ENCODE measurements at places on chromosomes 3 and 15. TPM values are rescaled to one million over a fixed set of nuclear protein-coding genes. Genes with fewer than 3 reads are reported as not detected.

Gene ANKRD63
- not detected for total RNA-seq

- peak; percentile 68 for DNase-seq
Measured at GRCh38 chr3:184366619-184367289, 5.2 kb downstream of the POLR2H start.

DNA sequence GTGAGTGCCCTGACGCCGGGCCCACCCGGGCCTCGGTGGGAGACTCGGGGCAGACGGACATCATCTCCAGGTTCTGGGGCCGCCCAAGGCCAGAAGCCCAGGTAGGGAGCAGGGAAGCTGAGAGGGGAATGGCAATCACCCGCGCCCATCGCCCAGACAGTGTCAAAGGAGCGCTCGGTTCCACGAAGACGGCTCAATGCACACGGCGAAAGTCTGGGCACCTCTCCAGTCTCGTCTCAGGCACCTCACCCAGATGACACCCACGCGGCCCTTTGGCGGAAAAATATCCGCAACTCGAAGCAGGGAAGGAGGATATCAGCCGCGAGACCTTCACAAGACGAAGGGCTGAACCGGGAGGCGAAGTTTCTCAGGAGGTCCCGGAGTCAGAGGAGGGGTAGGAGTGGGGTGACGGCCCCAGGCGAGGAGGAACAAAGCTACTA, 916 bp downstream of the IL17RD start:
- DNase-seq = peak; percentile 47

DNA sequence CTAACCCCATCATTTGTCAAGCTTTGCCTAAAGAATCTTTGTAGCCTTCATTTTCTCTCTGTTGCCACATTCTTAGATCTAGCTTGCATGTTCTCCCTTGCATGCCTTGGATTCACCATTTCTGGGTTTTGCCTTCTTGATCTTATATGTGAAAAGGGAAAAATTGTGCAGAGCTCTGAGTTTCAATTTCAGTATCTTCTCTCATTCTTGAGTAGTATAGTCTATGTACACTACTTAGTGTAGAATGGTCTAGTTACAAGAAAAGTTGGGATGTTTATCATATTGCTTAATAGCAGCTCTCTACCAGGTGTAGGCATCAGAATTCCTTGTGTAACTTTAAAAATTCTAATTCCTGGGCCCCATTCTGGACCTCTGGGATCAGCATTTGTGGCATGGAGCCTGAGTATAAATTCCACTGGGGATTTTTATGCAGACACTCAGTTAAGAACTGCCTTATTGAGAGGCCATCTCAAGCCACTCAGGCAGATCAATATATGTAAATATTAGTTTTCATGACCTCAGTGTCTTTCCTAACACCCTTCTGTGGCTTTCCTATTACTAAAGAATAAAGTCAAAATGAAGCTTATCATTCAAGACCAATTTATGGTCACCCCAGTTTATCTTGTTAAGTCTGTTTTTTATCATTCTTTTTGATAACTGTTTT, 23.4 kb downstream of the GTF2E1 start:
- no peak for DNase-seq

- no peak for DNase-seq
Measured at GRCh38 chr3:125191730-125192129, 20.8 kb downstream of the SLC12A8 start.

- DNase-seq = no peak
Measured at GRCh38 chr15:101406036-101406435, 83.5 kb downstream of the PCSK6 start.

DNA sequence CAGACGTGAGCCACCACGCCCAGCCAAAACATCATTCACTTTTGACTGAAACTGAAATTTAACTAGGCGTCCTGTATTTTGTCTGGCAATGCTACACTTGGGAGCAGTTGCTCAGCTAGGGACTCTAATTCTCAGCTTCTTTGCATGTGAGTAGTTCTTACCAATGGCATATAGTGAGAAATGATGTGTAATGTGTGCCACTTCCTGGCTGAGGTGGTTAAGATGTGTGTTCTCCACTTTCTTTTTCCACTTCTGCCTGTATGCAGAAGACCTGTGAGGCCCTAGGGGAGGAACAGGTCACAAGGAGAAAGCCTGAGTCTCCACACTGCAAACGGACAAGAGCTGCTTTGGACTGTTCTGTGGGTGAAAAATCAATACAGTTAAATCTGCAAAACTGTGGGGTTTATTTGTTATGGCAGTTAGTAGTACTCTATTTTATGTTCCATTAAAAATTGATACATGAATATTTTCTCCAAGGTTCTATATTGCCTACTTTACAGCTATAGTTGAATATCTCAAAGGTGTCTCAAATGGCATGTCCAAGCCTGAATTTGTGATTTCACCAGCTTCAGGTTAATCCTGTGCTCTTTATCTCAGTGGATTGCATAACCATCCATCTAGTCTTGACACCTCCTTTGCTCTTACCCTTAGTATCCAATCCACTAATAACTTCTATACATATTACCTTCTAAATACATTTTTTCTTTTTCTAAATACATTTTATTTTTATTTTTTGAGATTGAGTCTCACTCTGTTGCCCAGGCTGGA, 59.3 kb downstream of the NR1D2 start:
- DNase-seq = no peak

- no peak for DNase-seq
Measured at GRCh38 chr3:187068787-187069186, 70.5 kb downstream of the RPL39L start.

GRCh38 chr3:15342246-15342645, 9.9 kb upstream of the SH3BP5 start:
- DNase-seq = no peak

- no peak for DNase-seq
Measured at GRCh38 chr3:111741181-111741580, 117.9 kb upstream of the PHLDB2 start.

- no peak for DNase-seq
Measured at GRCh38 chr3:128490915-128491690, 1.9 kb downstream of the GATA2 start.

DNA sequence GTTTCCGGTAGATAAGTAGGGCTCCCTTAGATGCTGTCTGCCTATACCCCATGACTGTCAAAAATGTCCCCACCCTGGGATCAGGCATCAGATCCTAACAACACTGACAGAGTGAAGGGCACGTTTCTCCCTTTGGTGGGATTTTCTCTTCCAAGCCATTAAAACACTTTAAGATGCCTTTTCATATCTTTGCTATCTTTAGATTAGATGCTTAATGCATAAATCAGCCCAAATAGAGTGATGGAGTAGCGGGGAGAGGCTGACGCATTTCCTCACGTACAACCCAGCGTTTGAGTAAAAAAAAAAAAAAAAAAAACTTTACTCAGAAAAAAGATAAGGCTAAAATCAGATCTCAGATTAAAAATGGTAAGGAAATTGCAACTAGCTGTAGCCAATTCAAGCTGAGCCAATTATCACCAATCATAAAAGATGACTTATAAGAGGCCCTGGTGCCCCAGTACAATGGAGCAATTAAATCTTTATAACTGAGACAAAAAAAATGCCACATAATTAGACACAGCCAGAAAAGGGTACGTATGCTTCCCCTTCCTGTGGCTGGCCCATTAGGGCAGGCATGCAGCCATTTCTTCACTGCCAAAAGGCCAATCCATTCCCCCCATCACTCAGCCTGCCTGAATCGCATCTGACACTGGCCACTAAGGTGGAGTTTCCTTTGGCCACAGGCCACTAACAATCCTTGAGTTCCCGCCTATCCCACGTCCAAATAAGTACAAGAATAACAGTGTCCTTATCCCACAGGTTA, 45.0 kb downstream of the RFTN1 start:
- DNase-seq = peak; percentile 60

GRCh38 chr3:100650651-100651619, 41.5 kb downstream of the ADGRG7 start:
- peak; percentile 61 for DNase-seq

Gene RNU5B-1
- not detected for total RNA-seq

Gene NRROS
- total RNA-seq = 2.9 TPM

GRCh38 chr3:12312010-12312409, 23.1 kb downstream of the PPARG start:
- DNase-seq = peak; percentile 22

DNA sequence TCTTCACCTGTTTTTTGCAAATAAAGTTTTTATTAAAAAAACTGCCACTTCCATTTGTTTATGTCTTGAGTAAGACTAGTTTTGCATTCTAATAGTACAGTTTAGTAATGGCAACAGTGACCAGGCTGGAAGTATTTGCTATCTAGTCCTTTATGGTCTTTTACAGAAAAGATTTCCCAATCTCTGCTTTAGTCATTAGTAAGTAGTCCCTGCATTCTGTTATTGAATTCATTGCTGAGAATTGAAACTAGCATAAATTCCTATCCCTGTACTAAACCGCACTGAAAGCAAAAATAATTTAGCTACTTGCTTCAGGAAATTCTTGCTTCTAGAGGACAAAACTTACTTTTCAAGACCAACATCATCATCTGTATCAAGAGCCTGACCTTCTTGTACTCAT, 46.2 kb downstream of the CNTN6 start:
- peak; percentile 4 for DNase-seq

- no peak for DNase-seq
Measured at GRCh38 chr3:149276619-149277018, 55.0 kb upstream of the CP start.

Gene KLHL40
- total RNA-seq = not detected

- DNase-seq = no peak
Measured at GRCh38 chr3:175093748-175094147, 234.6 kb downstream of the NAALADL2 start.

DNA sequence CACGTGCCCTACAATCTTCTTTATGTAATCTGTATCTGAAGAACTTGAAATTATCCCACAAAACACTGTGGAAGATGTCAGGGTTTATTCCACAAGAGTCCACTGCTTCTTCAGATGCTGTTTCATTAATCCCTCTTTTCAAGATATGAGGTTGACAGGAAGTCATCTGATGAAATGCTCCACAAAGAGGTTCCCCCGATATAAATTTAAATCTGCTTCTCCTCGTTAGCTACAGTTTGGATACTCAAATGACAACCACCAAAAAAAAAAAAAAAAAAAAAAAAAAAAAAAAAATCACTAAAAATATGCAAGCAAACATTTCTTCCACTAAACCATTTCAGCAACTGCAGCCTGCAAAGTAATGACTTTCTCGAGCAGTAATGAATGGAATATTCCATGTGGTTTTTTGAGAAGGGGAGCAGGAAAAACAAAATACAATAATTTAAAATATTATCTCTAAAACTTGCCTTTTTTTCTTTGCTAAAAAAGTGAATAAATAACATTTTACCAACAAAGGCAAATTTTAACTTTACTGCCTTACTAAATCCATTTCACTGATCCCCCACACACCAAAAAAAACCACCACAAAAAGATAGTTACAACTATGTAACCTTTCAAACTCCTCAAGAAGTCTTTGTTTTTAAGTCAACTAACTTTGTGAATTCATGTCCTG, 37.8 kb downstream of the DLG1 start:
- DNase-seq = no peak

Gene TSC22D2
- 15.4 TPM for total RNA-seq

DNA sequence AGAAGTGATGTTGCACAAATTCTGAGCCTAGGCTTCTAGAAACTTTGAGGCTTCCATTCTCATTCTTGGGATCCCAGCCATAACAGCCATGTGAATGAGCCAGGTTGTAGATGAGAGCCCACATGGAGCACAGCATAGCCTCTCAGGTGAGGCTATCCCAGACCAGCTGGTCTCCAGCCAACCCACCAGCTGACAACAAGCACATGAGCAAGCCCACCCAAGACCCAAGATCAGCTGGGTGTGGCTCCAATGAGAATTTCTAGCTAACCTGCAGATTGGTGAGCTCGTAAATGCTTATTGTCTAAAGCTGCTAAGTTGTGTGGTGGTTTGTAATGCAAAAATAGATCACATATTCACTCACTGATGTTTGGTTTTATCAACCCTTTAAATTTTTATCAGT, 14.4 kb downstream of the KY start:
- DNase-seq = no peak

Gene MOBP
- not detected for total RNA-seq

Gene ZNF860
- total RNA-seq = 1.2 TPM

- no peak for DNase-seq
Measured at GRCh38 chr3:107407355-107407754, 30.1 kb downstream of the CCDC54 start.

DNA sequence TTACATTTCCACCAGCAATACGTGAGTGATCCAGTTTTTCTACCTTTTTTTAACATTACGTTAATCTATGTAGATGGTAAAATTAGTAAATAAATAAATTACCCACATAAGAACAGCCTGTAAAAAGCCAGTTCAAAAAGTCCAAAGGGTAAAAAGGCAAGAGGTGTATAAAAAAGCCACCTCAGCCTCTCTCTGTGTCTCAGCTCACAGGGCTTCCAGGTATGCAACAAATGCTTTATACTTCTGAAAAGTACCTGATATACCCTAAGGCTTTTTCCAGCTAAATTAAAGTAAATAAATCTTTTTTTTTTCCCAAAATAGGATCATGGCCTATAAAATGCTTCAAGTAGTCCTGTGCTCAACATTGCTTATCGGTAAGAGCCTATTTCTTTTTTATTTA, at the start of gene C3orf85:
TSS of gene C3orf85 (plus strand) at position 197 of the 400 bp plus-strand sequence. CDS start at position 326, 129 bp downstream.
- no peak for DNase-seq

- peak; percentile 60 for DNase-seq
Measured at GRCh38 chr3:52277071-52277964, 1.1 kb downstream of the WDR82 start.

GRCh38 chr3:101988596-101988995, 139.3 kb downstream of the NFKBIZ start:
- DNase-seq = peak; percentile 4

DNA sequence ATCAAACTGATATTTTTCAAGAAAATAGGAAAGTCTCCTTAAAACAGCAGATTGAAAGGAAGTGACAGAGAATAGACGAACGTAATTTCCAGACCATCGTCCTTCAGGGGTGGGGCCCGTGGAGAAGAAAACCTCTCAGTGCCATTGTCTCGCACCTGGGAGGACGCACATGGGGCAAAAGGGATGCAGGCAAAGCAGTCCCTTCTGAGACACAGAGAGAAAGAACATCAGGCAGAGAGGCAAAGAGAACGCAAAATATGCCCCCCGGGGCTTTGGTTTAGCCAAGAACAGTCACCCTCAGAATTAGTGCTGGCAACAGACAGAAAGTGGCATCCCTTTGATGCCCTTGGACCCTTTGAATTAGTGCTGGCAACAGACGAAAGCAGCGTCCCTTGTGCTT, 37.0 kb downstream of the MUC20 start:
- no peak for DNase-seq

GRCh38 chr15:101844916-101845315, 32.9 kb downstream of the OR4F15 start:
- no peak for DNase-seq

Gene IMP3
- total RNA-seq = 81.7 TPM

DNA sequence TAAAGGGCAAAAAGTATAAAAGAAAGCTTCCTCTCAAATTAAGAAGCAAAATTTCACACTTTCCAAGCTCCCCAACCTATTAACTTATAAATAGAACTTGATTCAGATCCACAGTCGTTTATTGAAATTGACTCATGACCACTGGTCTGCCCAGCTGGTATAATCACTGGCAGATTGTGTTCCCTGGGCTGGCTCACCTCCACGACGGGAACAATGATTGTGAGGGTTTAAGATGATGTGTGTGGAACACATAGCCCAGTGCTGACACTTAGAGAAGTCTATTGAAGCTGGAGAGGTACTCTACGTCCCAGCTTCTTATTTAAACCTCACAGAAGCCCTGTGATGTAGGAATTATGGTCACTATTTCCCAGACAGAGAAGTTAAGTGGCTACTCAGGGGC, 90.4 kb downstream of the MB21D2 start:
- DNase-seq = no peak

GRCh38 chr3:48232734-48233133, 8.2 kb upstream of the ZNF589 start:
- peak; percentile 68 for DNase-seq

GRCh38 chr3:187223799-187224198, 26.5 kb downstream of the RTP1 start:
- no peak for DNase-seq

Gene CCR3
- total RNA-seq = not detected
